ENCODE measurements at places on chromosomes 6 and 20.

DNA sequence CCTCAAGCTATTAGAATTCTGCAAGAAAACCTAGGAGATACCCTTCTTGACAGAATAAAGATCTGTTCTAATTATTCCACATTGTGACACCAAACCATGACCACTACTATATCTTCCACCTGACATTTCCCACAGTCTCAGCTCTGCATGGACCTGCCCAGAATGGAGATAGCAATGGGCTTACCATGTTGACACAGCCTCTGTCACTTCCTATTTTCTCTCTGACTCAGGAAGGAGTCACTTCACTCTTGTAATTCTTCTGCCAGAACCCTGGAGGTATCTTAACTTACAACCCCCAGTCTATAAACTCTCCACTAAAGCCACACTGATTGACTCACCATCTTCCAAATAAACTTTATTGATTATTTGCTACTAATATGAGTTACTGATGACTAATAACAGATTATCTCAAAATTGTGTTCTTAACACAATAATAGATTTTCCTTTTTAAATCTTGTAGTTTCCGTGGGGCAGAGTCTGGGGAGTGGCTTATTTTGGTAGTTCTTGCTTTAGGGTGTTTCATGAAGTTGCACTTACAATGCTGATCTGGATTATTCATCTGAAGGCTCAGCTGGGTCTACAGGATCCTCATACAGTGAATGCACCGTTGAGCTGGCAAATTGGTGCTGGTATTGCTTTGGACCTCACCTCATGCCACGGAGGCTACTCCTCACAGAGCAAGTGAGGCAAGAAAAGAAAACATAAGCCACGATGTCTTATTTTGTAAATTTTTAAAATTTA, 869.9 kb downstream of the KIF16B start:
- DNase-seq, result no peak

DNA sequence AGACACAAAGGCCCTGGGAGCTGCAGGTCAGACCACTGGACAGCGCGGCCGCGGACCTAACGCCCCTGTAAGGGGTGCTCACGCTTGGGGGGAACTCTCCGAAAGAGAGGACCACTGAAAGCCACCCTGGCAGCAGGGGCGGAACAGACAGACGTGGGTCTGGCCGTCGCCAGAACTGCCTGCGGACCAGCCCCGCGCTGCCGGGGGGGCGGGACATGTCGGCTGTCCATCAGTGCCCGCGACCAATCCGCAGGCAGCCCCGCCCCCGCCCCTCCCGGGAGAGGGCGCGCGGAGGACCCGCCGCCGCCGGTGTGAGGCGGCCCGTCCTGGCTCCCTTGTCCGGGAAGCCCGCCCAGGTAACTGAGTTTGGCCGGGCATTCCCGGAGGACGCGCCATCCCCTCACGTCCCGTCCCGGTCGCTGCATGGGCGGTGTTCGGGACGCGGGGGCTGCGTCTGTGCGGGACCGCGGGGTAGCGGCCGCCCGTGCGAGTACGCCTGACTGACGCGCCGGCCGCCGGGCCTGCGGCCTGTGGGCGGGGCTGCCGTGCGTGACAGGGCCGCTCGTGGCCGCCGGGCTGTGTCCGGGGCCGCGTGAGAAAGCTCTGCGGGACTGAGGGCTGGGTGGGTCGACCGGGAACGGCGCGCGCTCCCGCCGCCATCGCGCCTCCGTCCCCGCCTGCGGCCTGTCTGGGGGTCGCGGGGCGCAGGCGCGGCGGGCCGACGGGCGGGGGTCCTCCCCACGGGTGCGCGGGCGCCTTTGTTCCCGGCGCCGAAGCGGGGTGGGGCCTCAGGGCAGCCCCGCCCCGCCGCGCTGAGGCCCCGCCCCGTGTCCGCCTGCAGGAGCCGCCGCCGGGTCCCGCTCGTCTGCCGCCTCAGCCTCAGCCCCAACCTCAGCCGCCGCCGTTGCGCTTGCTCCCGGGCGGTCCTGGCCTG, at the start of gene PLCG1:
PLCG1 (plus strand) TSS at position 864 of the 934 bp plus-strand sequence. CDS start 99 bp downstream, outside the sequence.
- DNase-seq, result peak; percentile 93

- DNase-seq, result no peak
Observed at GRCh38 chr6:44182911-44183390, 24.3 kb downstream of the CAPN11 start.

DNA sequence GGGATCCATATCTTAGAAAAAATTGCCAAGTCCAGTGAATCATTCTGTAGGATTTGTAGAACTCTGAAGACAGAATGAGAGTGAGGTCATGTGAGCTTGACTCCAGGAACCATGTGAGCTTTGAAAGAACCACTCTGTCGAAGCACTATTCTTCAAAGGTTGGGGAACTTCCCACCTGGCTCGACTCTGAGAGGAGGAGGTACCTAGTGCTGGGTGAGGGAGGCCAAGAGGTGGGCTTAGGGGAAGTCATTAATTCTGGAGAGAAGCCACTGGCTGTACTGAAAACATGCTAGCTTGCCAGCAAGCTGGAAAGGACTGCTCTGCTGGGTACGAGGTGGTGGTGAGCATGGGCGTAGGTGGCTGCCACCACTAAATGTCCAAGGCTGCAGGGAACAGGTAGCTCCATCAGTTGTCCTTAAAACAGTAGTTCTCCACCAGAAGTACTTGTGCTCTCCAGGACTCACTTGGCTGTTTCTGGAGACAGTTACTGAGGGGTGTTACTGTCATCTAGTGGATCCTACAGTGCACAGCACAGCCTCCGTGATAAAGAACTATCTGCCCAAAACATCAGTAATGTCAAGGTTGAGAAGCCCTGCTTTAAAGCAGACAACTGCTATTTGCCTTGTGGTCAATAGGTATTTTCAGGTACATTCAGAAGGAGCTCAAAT, 34.7 kb upstream of the SYNJ2 start:
- DNase-seq, result peak; percentile 67

- DNase-seq, result no peak
Observed at GRCh38 chr6:25215881-25216280, 63.3 kb upstream of the CARMIL1 start.

GRCh38 chr20:18754030-18754652, 59.4 kb upstream of the SCP2D1 start:
- DNase-seq, result no peak

GRCh38 chr6:108083349-108083748, 8.8 kb upstream of the OSTM1 start:
- DNase-seq, result no peak

- no peak for DNase-seq
Observed at GRCh38 chr6:30880698-30881252, 3.5 kb upstream of the DDR1 start.

DNA sequence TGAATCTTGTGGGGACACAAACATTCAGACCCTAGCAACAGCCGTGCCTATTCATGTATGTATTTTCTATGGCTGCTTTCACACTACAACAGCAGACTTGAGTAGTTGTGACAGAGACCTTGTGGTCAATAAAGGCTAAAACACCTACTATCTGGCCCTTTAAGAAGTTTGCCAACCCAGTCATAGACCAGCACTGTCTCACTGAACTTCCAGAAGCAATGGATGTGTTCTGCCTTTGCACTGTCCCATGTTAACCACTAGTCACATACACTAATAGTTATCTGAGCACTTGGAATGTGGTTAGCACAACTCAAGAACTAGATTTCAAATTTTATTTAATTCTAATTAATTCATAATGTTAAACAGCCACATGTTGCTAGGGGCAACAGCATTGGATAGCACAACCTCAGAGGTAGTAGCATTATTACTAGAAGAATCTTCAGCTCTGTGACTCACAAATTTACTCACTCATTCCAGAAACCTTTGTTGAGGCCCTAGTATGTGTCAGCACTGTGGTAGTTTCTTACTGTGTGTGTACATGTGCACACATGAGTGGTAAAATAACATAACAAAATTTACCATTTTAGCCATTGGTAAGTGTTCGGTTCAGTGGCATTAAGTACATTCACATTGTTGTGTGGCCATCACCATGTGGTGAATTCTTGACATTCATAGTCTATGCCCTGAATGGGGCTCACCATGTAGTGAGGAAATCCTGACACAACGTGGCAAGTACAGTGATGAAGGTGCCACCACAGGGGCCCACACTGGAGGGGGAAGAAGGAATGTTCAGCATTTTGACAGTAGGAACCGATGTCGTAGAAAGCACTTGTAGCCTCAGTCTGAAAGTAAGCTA, 107.3 kb downstream of the CEP57L1 start:
- DNase-seq, result no peak

DNA sequence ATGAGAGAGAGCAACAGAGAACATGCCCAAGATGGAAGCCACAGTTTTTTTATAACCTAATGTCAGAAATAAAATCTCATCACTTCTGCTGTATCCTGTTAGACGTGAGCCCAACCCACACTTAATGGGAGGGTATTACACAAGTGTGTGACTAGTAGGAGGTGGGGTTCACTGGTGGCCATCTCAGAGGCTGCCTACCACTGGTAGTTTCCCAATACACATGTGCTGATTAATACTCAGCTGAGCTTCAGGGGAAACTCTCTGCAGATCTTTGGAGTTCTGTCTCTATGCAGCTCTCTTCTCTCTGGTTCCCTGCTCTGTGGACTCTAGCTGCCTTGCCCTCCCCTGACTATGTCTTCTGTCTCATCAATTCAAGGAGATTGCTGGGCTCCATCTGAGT, 35.7 kb downstream of the CNBD2 start:
- DNase-seq, result no peak

- no peak for DNase-seq
Observed at GRCh38 chr20:25271486-25272222, 23.8 kb downstream of the PYGB start.

- DNase-seq, result no peak
Observed at GRCh38 chr6:109767961-109768360, 76.9 kb downstream of the FIG4 start.

Data from HuH-7 (cell line).